ENCODE measurements at places on chromosomes 4 and X. TPM values are rescaled to one million over a fixed set of nuclear protein-coding genes. Genes with fewer than 3 reads are reported as not detected.
A peak's percentile ranks its signal among the peaks of the same experiment; 100 is the strongest.

DNA sequence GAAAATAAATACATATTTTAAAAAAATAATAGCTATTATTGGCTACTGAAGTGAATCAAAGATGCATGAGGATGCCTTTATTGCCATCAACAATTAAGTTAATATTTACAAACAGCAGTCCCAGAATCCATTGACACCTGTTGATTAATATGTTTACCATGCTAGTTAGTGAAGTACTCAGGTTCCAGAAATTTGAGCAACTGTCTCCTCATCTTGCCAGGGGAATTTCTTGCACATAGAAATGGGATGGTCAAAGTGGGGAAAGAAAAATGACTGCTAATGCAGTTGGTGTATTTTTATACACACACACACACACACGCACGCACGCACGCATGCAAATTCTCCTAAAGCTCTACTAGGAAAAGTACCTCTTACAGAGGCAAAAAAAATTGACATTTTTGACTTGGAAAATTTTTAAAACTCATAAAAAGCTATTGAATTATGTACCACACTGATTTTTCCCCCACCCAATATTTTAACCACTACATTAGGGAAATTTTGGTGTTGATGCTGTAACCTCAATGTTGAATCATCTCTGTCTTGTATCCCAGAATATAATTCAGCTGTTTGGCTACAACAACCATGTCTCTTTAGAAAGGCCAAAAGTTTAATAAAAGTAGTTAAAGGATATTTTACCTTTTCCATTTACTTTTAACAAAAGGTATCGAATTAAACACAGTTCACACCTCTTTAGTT is 105.3 kb upstream of the TMEM150C start:
- no peaks in the 10 kb centered on the region for H3K36me3 ChIP-seq
- DNase-seq, result peak; percentile 22
- H3K4me3 ChIP-seq, result no peak overlapping the region
- no peaks in the 10 kb centered on the region for H3K4me1 ChIP-seq
- no peaks in the 10 kb centered on the region for H3K27me3 ChIP-seq

DNA sequence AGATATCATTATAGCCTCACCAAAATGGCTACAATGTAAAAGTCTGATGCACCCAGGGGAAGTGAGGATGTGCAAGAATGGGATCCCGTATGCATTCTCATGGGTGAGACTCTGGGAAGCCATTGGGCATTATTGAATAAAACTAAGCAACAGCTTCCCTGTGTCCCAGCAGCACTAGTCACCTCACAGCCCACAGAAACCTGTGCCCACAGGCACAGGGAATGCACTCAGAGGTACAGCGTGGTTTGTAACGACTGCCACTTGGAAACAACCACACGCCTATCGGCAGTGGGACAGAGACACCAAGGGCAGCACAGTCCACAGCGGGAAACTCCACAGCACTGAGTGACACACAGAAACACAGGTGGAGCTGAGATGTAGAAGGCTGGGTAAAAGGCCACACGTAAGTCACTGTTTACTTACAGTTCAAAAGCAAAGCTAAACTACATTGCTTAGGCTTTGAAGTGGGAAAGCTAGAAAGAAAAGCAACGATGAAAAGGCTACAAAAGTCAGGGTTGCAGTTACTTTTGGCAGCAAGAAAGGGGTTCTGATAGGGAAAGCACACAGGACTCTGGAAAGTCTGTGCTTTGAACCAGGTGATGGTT is 69.2 kb downstream of the HAUS3 start:
- H3K4me3 ChIP-seq, result no peak overlapping the region
- no peaks in the 10 kb centered on the region for H3K27me3 ChIP-seq
- H3K36me3 ChIP-seq, result no peaks in the 10 kb centered on the region
- no peak overlapping the region for H3K27ac ChIP-seq

DUSP9 gene
- total RNA-seq, result 0.20 TPM

DNA sequence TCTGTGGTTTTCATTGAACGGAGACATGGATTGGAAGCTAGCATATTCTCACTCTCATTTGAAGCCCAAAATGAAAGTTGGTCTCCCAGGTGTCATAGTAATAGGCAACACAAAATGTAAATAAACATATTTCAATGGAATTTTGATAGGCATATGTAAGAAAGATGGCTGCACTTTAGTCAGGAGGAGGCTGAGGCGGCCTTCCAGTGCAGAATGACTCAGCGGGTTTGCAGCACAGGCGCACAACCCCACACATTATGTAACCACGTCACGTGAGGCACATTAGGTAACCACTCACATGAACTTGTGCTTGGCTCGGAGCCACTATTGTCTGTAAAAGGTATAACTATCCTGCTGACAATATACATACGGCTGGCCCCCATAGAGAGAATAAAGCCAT is 381.7 kb downstream of the GPAT3 start:
- H3K4me1 ChIP-seq, result no peaks in the 10 kb centered on the region
- no peaks in the 10 kb centered on the region for H3K36me3 ChIP-seq
- H3K4me3 ChIP-seq, result no peak overlapping the region
- no peaks in the 10 kb centered on the region for H3K27me3 ChIP-seq
- no peak overlapping the region for H3K27ac ChIP-seq
- DNase-seq, result no peak

DNA sequence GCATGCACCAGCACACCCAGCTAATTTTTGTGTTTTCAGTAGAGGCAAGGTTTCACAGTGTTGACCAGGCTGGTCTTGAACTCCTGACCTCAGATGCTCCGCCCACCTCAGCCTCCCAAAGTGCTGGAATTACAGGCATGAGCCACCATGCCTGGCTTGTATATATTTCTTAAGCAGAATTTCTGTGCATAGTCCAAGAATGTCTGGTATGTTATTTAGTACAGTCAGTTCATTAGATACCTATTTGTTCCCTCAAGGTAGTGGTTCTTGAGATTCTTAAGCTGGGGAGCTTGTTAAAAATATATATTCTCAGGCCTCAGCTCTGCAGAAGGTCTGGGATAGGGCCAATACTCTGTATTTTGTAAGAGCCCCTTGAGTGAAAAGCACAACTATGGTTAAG is 4.6 kb upstream of the SERTM2 start:
- H3K27me3 ChIP-seq, result no peaks in the 10 kb centered on the region
- no peak overlapping the region for H3K27ac ChIP-seq
- no peaks in the 10 kb centered on the region for H3K36me3 ChIP-seq
- H3K4me1 ChIP-seq, result no peaks in the 10 kb centered on the region
- DNase-seq, result peak; percentile 14
- no peak overlapping the region for H3K4me3 ChIP-seq

- DNase-seq, result no peak
- no peaks in the 10 kb centered on the region for H3K36me3 ChIP-seq
- no peaks in the 10 kb centered on the region for H3K27me3 ChIP-seq
- H3K4me1 ChIP-seq, result no peaks in the 10 kb centered on the region
- no peak overlapping the region for H3K4me3 ChIP-seq
These were observed 12.3 kb downstream of the PPP3CA start for GRCh38 chr4:101334963-101335572.

DNA sequence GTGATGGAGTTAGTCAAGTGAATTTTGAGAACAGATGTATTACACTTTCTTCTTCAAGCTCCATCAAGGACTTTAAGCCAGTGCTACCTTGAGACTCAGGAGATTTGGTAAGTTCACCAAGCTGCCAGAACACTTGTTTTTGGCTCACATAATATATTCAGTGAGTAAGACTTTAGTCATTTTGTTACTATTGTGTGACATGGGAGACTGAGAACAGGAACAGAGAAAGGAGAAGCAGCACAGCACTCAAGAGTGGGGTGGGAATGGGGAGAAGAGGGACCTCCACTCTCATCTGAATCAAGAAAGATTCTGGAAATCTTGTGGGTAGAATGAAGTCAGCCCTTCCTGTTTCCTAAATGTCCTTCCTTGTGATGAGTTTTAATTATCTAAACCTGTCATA is 87.3 kb upstream of the TET2 start:
- DNase-seq, result peak; percentile 18
- no peak overlapping the region for H3K27ac ChIP-seq
- no peak overlapping the region for H3K4me3 ChIP-seq
- H3K36me3 ChIP-seq, result no peaks in the 10 kb centered on the region
- H3K27me3 ChIP-seq, result no peaks in the 10 kb centered on the region
